ENCODE measurements at places on chromosomes 11 and 22.

- peak; percentile 59 for DNase-seq
Observed at GRCh38 chr11:68003846-68004550, at the start of gene UNC93B1. Gene UNC93B1, minus strand, starts transcription at chr11:68004097. Its CDS starts 54 bp downstream, at chr11:68004043.

DNA sequence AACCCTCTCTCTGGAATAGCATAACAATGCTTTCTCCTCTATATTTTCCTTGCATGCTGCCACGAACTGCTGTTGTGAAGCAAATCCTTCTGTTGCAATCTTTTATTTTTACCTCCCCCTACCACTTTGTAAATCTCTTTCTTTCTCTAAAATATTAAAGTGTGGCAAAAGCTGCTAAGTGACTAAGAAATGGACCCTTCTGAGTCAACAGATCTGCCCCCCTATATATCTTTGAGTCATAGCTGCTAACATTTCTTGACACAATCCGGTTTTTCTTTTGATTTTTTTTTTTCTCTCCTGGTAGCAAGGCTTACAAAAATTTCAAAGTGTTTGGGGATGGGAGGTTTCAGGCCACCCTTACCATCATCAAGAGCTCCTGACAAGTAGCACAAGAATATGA lies 39.0 kb upstream of the KIRREL3 start:
- no peak for DNase-seq

GRCh38 chr11:112852143-112852866 lies 108.9 kb upstream of the NCAM1 start:
- DNase-seq, result no peak

GRCh38 chr11:112961751-112962578 lies 745 bp downstream of the NCAM1 start:
- DNase-seq, result no peak

GRCh38 chr11:43845816-43846215 lies 34.8 kb upstream of the ALKBH3 start:
- no peak for DNase-seq

GRCh38 chr11:60984149-60984548 lies 12.7 kb downstream of the CD6 start:
- DNase-seq, result no peak

DNA sequence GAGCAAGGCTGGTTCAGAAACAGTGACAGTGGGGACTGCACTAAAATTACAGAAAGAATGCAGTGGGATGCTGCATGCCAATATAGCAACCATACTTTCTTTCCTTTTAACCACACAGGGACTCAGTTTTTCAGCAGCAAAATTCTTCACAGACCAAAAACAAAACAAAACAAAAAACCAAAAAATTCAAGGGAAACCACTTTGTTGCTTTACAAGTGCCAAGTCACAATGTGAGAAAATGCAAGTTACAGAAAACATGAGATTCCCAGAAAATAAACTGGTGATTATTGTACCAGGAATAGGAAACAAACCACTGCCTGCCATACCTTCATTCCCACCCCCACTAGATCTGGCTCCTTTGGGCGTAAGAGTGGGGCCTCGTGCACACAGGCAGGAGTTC lies 52.6 kb downstream of the TENM4 start:
- DNase-seq, result no peak

GRCh38 chr11:62430425-62430824 lies 11.6 kb downstream of the SCGB1A1 start:
- DNase-seq, result no peak

GRCh38 chr11:117430293-117430955 lies 102.8 kb downstream of the CEP164 start:
- DNase-seq, result no peak

- DNase-seq, result no peak
Observed at GRCh38 chr11:69500285-69501120, 19.0 kb downstream of the LINC01488 start.

- no peak for DNase-seq
Observed at GRCh38 chr11:97048481-97048880, 658.7 kb downstream of the JRKL start.

- DNase-seq, result peak; percentile 13
Observed at GRCh38 chr11:124758355-124759265, 3.5 kb downstream of the ESAM start.

GRCh38 chr11:3123761-3124733 lies 41.1 kb downstream of the OSBPL5 start:
- no peak for DNase-seq

Data from stimulated activated CD8-positive, alpha-beta memory T cell treated with anti-CD3 and anti-CD28 coated beads, Interleukin-15, amount 100 ng/mL, for 24 hours (primary cell).